Parietal lobe (tissue), 2 donors: ENCODE measurements at places on chromosomes 3 and 15. TPM values are rescaled to one million over a fixed set of nuclear protein-coding genes. Genes with fewer than 3 reads are reported as not detected.

Gene KCTD6
- total RNA-seq = 37.9 TPM

Gene THSD4
- total RNA-seq = 0.94 TPM

Gene PARP3
- 7.5 TPM for total RNA-seq

Gene LSAMP
- total RNA-seq = 91.4 TPM

Gene KLF13
- total RNA-seq = 48.5 TPM

Gene GABRR3
- total RNA-seq = not detected

Gene FAM174B
- 14.1 TPM for total RNA-seq

Gene NMNAT3
- 13.5 TPM for total RNA-seq

Gene SPINK8
- total RNA-seq = not detected

Gene PLA2G4F
- total RNA-seq = not detected

Gene GCNT3
- total RNA-seq = not detected

Gene OSTN
- 26.6 TPM for total RNA-seq

Gene ACTRT3
- 2.8 TPM for total RNA-seq

Gene AGBL1
- 2.5 TPM for total RNA-seq

Gene ALDH1L1
- 2.8 TPM for total RNA-seq

Gene RBP2
- total RNA-seq = not detected

Gene NEK11
- total RNA-seq = 31.3 TPM

Gene LRRIQ4
- 0.63 TPM for total RNA-seq

Gene SERINC4
- total RNA-seq = not detected

Gene ADAMTSL3
- total RNA-seq = 40.4 TPM

Gene DLEC1
- total RNA-seq = 1.6 TPM

Gene ZBBX
- total RNA-seq = 6.9 TPM

Gene SHC4
- total RNA-seq = 7.2 TPM

Gene OSBPL10
- total RNA-seq = 41.6 TPM

Gene SAMD7
- not detected for total RNA-seq

Gene CACNA2D2
- 4.1 TPM for total RNA-seq

Gene SAMMSON
- total RNA-seq = not detected

Gene EFCC1
- 0.94 TPM for total RNA-seq

Gene TMEM266
- total RNA-seq = 3.8 TPM

Gene CDC25A
- total RNA-seq = 6.9 TPM

Gene CCR9
- total RNA-seq = not detected

Gene PCLAF
- 5.9 TPM for total RNA-seq

Gene EXD1
- total RNA-seq = 0.63 TPM

Gene PROK2
- 1.9 TPM for total RNA-seq

Gene HIGD2B
- not detected for total RNA-seq

Gene THRB
- total RNA-seq = 47.0 TPM

Gene PLA2G4B
- total RNA-seq = 14.4 TPM

Gene ADAMTS17
- total RNA-seq = 8.5 TPM

Gene PPP1R14D
- not detected for total RNA-seq

Gene GOLGA8G
- total RNA-seq = not detected
